Psoas muscle (tissue), 8 donors: ENCODE measurements at places on chromosomes 3 and 15.

DNA sequence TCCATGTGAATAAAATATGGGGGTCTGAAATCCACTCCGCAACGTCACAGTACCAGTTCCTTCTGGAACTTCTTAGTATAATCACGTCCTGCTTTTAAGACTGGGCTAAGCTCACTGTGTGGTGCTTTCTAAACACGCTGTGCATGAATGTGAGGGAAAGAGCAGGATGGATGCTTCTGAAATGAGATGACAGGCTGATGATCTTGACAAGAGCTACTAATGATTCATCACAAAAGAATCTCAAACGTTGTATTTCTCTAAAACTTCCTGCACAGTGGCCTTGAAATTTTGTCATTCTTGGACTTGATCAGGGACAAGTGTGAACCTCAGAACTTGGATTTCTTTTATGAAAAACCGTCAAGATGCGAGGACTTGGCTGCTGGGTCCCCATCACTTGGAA lies 221.4 kb downstream of the CADPS start:
- DNase-seq: no peak

DNA sequence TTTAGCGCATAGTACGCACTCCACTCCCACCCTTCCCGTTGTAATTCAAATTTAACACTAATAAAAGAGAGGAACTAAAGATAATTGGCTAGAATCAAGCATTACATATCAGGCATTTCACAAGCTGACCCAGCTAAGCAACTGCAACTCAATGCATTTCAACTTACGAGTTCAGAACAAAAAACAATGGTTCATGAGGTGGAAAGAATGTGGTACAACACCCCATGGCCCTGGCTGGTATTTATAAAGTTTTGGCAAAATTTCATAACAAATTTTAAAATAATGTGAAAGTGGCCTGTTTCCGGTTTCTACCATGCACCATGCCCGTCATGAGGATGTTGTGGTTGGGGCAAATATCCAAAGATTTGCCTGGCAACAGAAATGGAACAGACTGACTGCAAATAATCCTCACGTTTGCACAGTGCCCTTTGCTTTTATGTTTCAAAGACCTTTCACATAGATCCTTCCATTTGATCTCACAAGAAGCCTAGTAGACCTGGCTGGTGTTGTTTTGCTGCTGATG lies 455.3 kb upstream of the NR2F2 start:
- DNase-seq: no peak

GRCh38 chr15:69526081-69527061 lies 73.8 kb downstream of the RPLP1 start:
- peak; percentile 39 for DNase-seq

- no peak for DNase-seq
Measured at GRCh38 chr3:195005759-195006510, 265.0 kb downstream of the XXYLT1 start.

GRCh38 chr3:188166441-188166840 lies 12.5 kb downstream of the LPP start:
- no peak for DNase-seq

GRCh38 chr15:97082830-97083229 lies 752.3 kb downstream of the NR2F2 start:
- DNase-seq: no peak

- DNase-seq: no peak
Measured at GRCh38 chr3:178526291-178526690, 9.9 kb upstream of the KCNMB2 start.

DNA sequence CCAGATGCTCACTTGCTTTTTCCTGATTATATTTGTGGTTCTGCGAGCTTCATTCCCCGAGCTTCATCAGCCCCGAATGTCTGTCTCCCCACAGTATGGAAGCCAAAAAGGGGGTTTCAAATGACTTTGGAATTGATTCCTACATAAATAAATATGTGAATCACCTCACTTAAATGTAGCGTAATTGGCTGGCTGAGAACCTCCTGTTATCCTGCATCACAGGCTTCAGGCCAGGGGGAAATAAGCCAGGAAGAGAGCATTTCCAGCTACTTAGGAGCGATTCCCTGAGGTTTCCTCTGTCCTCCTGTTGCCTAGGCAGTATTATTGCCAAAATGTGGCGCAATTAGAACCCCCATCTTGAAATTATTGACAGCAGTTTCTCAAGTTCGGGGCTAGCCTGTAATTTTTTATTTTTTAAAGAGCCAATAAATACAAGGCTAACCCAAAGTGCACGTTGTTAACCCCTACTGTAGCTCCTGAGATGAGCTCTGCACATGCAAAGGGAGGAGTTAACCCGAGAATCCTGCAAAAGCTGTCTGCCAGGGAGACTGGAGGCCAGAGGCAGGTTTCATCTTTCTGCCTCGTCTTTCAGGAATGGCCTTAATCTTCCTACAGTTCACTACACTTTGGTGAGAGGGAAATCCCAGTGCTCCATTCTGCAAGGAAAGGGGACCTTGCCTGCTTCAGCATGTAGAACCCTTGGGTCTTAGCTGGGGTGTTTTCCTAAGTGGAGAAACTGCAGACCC lies 148.2 kb downstream of the ADAMTS9 start:
- DNase-seq: no peak

DNA sequence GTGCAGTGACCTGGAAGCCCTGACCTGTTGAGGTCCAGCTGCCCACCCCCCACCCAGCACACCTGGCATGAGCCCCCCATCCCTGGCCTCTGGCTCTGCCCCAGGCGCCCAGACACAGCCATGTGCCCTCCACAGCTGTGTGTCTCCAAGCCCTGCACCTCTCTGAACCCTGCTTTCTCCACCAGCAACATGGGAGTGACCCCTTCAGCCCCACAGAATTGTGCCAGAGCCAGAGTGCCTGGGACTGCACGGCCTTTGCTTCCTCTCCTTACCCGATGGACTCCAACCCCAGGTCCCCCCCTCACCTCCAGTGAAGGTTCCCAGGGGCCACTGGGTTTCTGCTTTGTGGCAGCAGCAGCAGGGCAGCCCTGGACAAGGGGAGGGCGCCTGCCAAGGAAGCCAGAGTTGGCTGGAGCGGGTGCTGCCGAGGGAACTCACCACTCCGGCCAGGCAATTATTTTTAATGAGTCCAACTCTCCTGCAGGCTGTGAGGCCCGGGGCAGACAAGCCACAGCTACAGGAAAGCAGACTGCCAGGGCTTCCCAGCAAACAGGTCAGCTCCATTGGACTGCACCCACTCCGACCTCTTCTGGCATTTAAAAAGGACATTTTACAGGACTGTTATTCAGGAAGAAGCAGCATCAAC lies 24.1 kb downstream of the PRR20G start:
- no peak for DNase-seq

GRCh38 chr3:197306374-197307086 lies 8.1 kb upstream of the DLG1 start:
- DNase-seq: no peak
